Omental fat pad (tissue), 4 donors: ENCODE measurements at places on chromosomes 5 and 9. TPM values are rescaled to one million over a fixed set of nuclear protein-coding genes. Genes with fewer than 3 reads are reported as not detected.

CCDC183 gene
- 1.5 TPM for total RNA-seq

SPATA6L gene
- 3.1 TPM for total RNA-seq

CD180 gene
- 2.9 TPM for total RNA-seq

PCDHB16 gene
- 2.3 TPM for total RNA-seq

NCBP1 gene
- 26.5 TPM for total RNA-seq

CBY3 gene
- total RNA-seq = not detected

ACTBL2 gene
- total RNA-seq = not detected

HTR4 gene
- total RNA-seq = not detected

CATSPER3 gene
- 0.48 TPM for total RNA-seq

EGFLAM gene
- total RNA-seq = 103 TPM

GTF2H2C gene
- total RNA-seq = 34.4 TPM

OTULINL gene
- 11.8 TPM for total RNA-seq

LECT2 gene
- not detected for total RNA-seq

RASGRF2 gene
- total RNA-seq = 13.0 TPM

TPPP gene
- total RNA-seq = 5.1 TPM

LCN1 gene
- not detected for total RNA-seq

PPIC gene
- 22.9 TPM for total RNA-seq

CYSRT1 gene
- total RNA-seq = 0.65 TPM

JAKMIP2 gene
- 0.50 TPM for total RNA-seq
